Activated naive CD4-positive, alpha-beta T cell treated with anti-CD3 and anti-CD28 coated beads, Interleukin-2, amount 50 U/mL, for 72 hours (primary cell): ENCODE measurements at places on chromosomes 12 and 14.

DNA sequence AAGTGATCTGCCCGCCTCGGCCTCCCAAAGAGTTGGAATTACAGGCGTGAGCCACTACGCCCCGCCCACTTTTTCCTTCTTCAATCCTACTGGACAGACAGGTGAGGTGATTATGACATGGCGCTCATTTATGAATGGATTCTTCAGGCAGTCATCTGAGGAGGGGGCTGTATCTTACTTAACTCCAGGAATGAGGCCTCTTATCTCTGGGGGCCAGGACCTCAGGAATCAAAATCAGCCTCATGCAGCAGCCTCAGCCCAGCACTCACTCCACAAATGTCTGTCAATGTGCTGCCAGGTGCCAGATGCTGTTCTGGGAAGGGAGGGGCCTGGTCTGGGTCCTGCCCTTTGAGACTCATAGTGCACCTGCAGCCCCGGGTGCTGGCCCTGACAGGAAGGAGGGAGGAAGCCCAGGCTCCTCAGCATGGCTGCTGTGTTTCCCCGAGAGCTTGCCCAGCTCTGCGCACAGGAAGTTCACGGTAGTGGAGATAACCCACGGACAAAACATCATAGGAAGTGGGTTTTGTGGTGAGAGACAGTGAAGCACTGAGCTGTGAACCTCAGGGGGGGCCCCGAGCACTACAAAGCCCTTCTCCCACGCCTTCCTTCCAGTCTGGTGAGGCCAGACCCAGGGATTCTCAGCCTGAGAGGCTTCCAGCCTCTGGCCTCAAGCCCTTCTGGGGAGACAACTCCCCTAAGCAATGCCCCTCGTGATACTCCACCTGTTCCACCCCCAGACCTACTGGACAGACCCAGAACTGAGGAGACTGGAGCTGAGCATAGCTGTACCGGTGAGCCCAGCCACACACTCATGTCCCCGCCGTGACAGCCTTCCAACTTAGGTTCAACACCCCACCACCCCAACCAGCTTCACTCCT, 22.3 kb downstream of the GALNT6 start:
- DNase-seq: peak; percentile 94

DNA sequence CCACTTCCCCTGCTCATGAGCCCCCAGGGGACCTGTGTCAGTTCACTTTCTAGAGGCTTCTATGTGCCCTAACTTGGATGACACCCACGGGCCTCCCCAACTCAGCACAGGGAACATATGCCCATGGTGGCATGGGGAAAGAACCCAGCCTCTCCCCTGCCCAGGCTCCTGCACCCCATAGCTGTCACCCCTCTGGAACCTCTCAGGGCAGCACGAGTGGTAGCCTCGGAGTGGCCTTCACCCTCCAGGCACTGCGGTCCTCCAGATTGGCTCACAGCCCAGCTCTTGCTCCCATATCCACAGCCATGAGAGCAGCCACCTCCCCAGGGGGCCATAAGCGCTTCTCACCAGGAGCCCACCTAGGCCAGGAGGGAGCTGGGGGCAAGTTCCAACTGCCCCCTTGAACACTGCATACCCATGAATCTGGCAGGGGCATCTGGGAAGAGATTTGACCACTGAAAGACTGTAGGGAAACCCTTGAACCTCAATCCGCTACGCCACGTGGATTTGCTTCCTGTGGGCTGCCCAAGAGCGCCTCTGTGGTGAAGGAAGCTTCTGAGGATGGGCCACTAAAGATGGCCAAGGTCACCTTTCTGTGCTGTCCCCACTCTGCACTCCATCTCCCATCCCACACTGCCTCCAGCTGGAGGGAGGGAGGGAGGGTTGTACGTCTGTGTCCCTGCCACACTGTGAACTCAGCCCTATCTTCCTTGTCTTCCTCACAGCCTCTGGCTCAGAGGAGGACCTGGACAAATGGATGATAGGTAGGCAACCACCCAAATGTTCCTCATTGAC, 11.9 kb downstream of the PLD4 start:
- peak; percentile 50 for DNase-seq

- no peak for DNase-seq
Measured at GRCh38 chr14:35274805-35275204, 17.4 kb upstream of the PSMA6 start.

GRCh38 chr14:77475432-77476115, 17.7 kb downstream of the AHSA1 start:
- no peak for DNase-seq

DNA sequence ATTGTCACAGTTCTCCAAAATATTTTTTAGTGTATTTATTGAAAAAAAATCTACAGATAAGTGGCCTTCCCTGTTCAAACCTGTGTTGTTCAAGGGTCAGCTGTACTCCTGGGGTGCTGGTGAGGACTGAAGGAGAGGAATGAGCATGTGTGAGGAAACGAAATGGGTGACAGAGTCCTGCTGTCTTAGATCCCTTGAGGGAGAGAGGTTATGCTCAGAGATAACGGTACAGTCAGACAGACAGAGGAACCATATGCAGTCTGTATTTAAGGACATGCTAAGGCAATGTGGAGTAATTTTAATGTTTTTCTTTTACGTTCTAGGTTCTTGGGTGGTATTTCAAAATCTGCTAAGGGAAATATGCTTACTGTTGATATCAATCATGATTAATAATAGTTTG, 352.9 kb upstream of the RGS6 start:
- DNase-seq: no peak

DNA sequence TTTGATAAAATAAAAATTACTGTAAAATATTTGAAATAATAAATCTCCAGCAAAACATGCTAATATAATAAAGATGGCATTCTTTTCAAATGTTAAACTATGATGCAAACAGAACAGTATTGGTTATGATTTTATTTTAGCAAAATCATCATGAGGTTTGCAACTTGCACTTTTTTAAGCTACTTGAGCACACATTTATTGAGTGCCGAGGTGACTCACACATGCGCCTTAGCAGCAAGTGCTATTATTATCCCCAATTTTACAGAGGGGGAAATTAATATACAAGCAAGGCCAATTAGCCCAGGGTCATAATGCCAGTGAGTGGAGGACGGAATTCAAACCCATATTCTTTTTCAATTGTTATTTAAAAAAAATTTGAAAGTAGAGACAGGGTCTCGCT, 7.3 kb downstream of the DYRK4 start:
- DNase-seq: no peak

- DNase-seq: peak; percentile 3
Measured at GRCh38 chr14:56811593-56812363, 1.5 kb upstream of the OTX2 start.

DNA sequence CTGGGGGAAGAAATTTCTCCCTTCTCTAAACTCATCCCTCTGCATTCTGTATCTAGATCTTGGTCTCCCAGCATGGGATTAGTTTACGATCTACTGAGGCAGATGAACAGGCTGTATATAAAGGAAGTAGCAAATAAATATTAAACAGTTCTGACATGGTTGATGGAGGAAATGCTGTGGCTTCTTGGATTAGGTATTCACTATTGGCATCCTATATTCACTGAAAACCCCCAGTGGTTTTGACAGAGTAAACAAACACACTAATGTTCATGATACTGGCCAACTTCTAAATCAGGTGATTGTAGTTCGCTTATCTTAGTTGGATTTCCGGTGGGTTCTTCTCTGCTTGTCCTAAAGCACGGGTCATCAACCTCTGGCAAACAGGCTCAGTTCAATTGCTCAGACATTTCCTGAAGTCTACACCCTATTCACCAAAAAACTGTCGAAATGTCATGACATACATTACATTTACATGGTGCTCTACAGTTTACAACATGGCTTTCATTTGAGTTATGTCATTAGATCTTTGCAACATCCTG, 433.9 kb downstream of the EGLN3 start:
- no peak for DNase-seq

DNA sequence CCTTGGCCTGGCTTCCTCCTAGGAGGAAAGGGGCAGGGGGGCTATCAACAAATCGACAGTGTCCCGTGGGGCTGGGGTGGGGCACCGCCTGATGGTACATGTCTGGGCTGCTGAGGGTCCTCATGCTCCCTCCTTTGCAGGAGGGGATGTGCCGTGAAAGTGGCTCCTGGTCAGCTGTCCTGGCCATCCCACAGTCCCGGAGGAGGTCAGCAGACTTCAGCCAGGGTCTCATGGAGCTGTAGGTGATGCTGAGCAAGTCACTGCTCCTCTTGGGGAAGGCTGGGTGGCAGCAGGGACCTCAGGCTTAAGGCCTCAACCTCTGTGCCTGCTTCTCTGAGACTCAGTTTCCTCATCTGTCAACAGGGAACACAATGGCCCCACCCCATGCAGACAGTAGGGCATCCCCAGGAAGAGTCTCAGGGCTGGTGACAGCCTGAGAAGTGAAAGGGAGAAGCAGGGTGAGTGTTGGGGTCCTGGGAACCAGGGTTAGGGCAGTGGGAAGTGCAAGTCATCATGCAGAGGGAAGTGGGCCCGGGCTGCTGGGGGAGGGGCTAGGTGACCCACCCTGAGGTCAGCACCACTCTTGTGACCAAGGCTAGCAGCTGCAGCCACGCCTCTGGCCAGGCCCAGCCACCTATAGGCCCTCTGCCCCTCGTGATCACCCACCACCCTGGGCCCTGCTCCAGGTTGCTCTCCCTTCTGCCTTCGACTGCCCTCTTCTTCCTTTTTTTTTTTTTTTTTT, 4.4 kb upstream of the TNFAIP2 start:
- DNase-seq: no peak

GRCh38 chr12:50187084-50187900, 20.1 kb upstream of the CERS5 start:
- DNase-seq: no peak

GRCh38 chr12:17137396-17137795, 531.4 kb upstream of the LMO3 start:
- no peak for DNase-seq

GRCh38 chr14:61812347-61813095, 50.3 kb downstream of the SNAPC1 start:
- DNase-seq: peak; percentile 19

DNA sequence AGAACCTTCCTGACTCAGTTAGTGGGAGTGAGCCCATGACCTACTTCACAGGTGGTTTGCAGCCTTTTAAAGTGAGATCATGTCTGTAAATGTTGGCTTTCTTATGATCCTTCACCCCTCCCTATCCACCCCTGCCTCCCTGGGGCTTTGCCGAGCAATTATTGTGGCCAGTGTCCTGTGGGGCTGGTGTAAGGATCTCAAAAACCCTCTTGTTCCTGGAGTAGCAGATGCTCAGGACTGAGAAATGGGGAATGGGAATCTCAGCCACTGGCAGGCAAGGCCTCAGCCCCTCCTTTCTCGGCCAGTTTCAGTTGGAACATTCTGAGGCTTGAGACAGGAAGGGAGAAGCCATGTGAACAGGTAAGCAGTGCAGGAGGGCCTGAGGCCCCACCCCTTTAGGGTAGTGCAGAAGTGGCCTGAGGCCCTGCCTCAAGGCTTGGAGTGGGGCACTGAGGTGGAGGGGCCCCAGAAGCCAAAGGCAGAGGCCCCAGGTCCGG, 53.8 kb downstream of the PLEKHG3 start:
- DNase-seq: no peak

GRCh38 chr14:88303041-88303440, 20.0 kb downstream of the KCNK10 start:
- no peak for DNase-seq

- DNase-seq: no peak
Measured at GRCh38 chr14:64692986-64693809, 11.0 kb upstream of the PLEKHG3 start.

DNA sequence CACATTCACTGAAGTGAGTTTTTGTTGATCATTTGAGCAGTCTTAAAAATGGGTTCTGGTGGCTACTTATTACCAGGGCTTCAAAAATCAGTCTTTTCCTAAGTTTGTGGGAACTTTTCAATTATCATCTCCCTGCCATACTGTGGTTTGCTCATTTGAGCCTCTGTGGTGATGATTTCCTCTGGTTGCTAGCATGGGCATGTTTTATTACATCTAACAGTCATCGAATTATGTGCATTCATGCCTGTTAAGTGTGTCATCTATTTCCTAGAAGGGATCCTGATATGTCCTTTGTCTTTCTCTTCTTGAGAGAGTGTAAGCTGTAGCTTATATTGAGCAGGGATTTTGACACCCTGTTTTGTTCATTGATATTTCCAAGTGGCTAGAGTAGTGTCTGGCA, 116.8 kb downstream of the WIF1 start:
- DNase-seq: no peak

- no peak for DNase-seq
Measured at GRCh38 chr12:77808534-77808933, 22.2 kb upstream of the NAV3 start.

GRCh38 chr14:88168498-88169165, 154.4 kb downstream of the KCNK10 start:
- peak; percentile 66 for DNase-seq

- peak; percentile 7 for DNase-seq
Measured at GRCh38 chr14:74804219-74804825, 41.2 kb downstream of the YLPM1 start.

DNA sequence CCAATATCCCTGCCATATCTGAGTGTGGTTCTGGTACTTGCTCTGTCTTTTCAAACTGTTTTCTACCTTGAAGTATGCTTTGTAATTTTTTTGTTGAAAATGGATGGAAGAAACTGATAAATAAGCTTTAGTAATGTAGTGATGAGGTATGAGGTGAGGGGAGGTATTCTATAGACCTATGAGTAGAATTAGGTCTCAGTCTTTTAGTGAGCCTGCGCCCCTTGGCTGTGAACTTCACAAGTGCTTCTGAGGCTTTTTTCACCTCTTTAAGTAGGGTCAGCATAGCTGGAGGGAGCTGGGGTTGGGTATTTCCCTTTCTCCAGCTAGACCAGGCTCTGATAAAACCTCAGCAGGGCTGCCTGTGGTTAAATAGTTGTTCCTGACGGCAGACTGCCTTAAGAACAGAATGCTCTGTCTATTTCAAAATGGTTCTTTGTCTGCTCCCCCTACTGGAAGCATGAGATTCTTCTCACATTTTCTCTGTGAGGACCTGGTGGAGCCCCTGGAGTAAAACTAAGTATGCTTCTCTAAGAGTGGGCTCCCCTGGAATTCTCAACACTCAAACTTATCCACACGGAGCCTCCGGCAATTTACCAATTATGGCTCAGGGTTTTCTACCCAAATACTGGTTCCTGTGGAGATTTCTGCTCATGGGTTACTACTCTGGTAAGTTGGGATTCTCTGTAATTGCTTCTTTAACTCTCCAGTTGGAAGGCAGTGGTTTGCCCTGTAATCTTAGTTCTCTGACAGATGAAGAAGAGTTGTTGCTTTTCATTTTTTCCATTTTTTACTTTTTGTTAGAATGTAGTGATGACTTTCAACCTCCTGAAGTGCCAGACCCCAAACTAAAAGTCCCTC, 13.1 kb downstream of the KRT5 start:
- DNase-seq: no peak

- no peak for DNase-seq
Measured at GRCh38 chr12:104846056-104846767, 111.9 kb downstream of the SLC41A2 start.

- no peak for DNase-seq
Measured at GRCh38 chr12:124441443-124442194, 125.8 kb downstream of the NCOR2 start.
